GM23248 (cell line): ENCODE measurements at places on chromosomes 7 and 10. TPM values are rescaled to one million over a fixed set of nuclear protein-coding genes. Genes with fewer than 3 reads are reported as not detected.
A peak's percentile ranks its signal among the peaks of the same experiment; 100 is the strongest.

- H3K4me3 ChIP-seq = no peak overlapping the region
- no peaks in the 10 kb centered on the region for H3K27me3 ChIP-seq
- DNase-seq = peak; percentile 25
- H3K36me3 ChIP-seq = peaks cover 9% of the 10 kb centered on the region
- peaks cover 20% of the 10 kb centered on the region for H3K4me1 ChIP-seq
These were observed 20.6 kb upstream of the FKBP9 start for GRCh38 chr7:32936689-32937088.

DNA sequence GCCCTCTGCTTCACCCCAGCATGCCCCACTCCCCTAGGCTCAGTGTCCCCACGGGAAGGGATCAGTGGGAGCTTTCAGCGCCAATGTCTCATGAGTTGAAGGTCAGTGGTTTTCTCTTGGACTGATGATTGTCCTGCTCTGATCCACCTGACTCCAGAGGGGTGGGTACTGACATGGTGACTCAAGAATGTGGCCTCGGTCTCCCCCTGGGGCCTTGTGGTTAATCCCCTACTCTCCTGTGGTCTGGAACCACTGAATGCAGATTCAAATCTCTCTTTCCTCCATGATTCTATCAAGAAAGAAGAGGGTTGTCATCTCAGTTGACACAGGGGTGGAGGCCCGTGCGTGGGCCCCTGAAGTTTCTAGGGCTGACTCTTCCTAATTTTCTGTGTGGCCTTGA, 176.9 kb downstream of the RPS24 start:
- no peaks in the 10 kb centered on the region for H3K27me3 ChIP-seq
- DNase-seq = no peak
- no peaks in the 10 kb centered on the region for H3K36me3 ChIP-seq
- no peak overlapping the region for H3K27ac ChIP-seq
- peaks cover 22% of the 10 kb centered on the region for H3K4me1 ChIP-seq

DNA sequence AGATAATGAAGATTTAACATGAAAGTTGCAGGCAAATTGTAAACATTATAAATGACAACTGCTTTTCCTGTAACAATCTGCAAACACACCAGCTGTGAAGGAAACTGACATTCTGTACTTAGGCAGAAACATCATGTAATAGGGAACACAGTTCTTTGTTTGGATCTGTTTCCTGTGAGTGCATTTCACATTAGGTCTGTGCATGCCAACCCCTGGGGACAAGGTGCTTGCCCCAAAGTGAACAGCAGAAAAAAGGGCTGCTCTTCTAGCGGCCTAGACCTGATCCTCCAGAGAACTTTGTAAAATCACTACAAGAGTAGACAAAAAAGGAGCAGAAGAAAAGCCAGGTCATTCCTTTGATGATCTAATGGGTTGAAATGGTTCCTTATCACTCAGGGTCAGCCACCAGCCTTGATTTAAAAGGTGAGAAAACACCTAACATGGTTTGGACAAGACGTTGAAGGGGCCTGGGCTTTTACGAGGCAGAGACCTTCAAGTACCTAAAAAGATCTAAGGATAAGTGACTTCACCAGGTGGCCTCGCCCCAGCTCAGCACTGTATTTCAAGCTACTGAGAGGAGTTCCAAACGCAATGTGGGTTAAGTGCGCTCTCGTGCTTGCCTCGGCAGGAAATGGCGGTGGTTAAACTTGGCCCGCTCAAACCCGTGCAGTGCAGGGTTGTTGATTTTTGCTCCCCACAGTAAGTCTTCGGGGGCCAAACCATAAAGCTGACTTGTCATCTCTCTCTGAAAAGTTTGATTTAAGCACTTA, 249.7 kb downstream of the CREB5 start:
- peaks cover 6% of the 10 kb centered on the region; the same call in 1 of the 2 replicates for H3K4me1 ChIP-seq
- no peaks in the 10 kb centered on the region for H3K27me3 ChIP-seq
- H3K36me3 ChIP-seq = no peaks in the 10 kb centered on the region
- DNase-seq = no peak

GRCh38 chr10:98509745-98510144, 63.0 kb upstream of the HPS1 start:
- no peaks in the 10 kb centered on the region for H3K4me1 ChIP-seq
- no peak overlapping the region for H3K27ac ChIP-seq
- no peaks in the 10 kb centered on the region for H3K36me3 ChIP-seq
- no peak for DNase-seq

DNA sequence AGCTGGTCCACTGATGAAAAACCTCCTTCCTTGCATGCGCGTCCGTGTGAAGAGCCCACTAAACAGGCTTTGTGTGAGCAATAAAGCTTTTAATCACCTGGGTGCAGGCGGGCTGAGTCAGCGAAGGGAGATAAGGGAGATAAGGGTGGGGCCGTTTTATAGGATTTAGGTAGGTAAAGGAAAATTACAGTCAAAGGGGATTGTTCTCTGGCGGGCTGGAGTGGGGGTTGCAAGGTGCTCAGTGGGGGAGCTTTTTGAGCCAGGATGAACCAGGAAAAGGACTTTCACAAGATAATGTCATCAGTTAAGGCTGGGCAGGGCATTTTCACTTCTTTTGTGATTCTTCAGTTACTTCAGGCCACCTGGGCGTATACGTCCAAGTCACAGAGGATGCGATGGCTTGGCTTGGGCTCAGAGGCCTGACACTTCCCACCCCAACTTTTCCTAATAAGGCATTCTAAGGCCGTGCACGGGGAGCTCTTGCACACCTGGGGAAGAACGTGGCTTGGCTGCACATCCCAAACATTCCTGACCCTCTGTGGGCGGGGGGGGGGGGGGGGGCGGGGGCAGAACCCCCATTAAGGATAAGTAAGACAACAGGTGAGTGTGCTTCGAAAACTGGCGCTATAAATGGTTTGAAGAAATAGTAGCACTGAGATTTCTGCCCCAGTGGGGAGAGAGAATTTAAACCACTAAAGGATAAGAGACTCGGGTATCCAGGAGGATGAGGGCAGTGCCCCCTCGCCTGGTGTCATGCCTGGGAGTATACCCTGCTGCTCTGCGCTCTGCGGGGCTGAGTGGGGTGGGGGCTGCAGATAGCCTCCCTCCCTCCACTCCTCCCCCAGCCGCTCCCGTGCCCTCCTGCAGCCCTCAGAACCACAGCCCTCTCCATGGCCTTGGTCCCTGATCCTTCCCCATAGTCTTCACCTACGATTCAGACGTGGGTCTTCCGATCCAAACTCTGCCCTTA, 217.6 kb downstream of the MLLT10 start:
- H3K27me3 ChIP-seq = no peaks in the 10 kb centered on the region
- H3K27ac ChIP-seq = no peak overlapping the region

GRCh38 chr7:2610898-2611297, 20.9 kb upstream of the TTYH3 start:
- no peaks in the 10 kb centered on the region for H3K36me3 ChIP-seq
- peaks cover 21% of the 10 kb centered on the region for H3K4me1 ChIP-seq
- no peak overlapping the region for H3K27ac ChIP-seq

GRCh38 chr7:1767524-1767923, 97.4 kb downstream of the ELFN1 start:
- H3K36me3 ChIP-seq = no peaks in the 10 kb centered on the region
- H3K4me3 ChIP-seq = no peak overlapping the region
- no peaks in the 10 kb centered on the region for H3K27me3 ChIP-seq
- peak; percentile 33 for DNase-seq
- no peak overlapping the region for H3K27ac ChIP-seq
- no peaks in the 10 kb centered on the region for H3K4me1 ChIP-seq

Gene AQP1
- total RNA-seq = 0.54 and 1.1 TPM in 2 replicates

Gene SLC26A3
- total RNA-seq = not detected in 2 replicates

Gene AKR1C8
- not detected in 2 replicates for total RNA-seq

Gene KIF20B
- total RNA-seq = 7.8 and 8.9 TPM in 2 replicates

Gene ADIRF
- total RNA-seq = 17.6 and 34.1 TPM in 2 replicates

Gene ITIH2
- not detected in 2 replicates for total RNA-seq
